ENCODE measurements at places on chromosomes 3 and 15.

GRCh38 chr15:82530606-82531379 lies 9.5 kb downstream of the RPS17 start:
- DNase-seq: peak; percentile 62

DNA sequence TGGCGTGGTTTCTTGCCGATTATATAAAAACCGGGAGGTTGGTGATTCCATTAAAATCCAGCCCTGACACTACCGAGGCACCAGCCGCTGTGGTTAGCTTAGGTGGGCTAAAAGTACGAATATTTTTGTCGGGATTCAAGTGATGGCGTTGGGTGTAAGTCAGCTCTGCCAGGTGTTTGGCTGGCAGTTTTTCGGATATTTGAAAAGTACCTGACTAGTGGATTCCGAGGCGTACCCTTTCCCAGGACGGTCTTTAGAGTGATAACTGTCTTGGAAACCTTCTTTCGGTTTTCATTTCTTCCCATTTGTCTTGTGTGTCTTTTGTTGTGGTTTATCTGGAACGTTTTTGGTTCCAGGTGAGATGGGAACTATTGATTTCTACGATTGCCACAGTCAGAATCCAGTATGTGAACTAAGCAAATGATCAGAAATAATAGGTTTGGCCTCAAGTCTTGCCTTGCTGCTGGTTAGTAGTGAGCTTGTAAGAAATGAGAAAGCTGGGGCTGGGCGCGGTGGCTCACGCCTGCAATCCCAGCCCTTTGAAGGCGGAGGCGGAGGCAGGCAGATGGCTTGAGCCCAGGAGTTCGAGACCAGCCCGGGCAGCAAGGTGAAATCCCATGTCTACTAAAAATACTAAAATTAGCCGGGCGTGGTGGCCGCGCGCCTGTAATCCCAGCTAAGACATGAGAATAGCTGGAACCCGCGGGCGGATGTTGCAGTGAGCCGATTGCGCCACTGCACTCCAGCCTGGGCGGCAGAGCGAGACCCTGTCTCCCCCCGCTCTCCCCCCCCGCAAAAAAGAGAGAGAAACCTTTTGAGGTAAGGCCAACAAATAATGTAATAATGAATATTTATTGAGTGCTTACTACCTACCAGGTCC lies 1.4 kb downstream of the FYTTD1 start:
- DNase-seq: peak; percentile 48

DNA sequence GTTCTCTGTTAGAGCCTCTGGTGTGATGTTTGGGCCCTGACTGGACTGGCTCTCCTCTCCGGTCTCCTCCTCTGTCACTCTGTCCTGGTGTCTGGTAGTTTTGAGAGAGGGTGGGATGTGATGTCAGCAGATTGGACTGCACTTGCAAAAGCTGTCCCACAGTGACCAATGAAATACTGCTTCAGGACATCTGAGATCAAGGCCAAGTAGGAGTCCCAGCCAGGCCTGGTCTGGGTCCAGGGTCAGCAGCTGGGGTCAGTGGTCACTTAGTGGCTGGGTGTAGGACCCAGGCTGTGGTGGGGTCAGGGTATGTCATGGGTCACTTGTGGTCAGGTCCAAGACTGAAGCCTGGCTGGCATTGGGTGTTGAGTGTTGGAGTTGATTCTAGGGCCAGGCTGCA lies 20.9 kb downstream of the ALDH1L1 start:
- DNase-seq: no peak

- DNase-seq: no peak
These were observed 491.7 kb upstream of the AGTR1 start for GRCh38 chr3:148205977-148206376.

DNA sequence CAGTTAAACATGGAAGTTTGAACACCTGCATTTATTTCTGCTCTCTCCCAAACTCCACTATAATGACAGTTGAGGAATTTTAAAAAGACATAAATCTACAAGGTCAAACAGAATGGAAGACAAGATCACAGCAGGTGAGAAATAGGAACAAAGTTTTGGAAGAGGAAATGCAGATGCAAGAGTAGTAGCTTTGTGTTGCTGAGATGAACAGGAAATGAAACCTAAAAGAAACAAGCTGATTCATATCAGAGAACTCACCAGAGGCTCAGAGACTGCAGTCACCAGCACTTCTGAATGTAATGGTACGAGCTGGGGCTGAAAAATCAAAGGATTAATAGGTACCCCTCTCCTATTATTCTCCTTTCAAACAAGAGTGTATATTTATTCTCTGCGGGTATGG lies 459.9 kb downstream of the RAP2B start:
- peak; percentile 34 for DNase-seq

- no peak for DNase-seq
These were observed 30.0 kb downstream of the PAQR5 start for GRCh38 chr15:69328739-69329138.

- DNase-seq: peak; percentile 22
These were observed at the start of gene HDGFL3 for GRCh38 chr15:83207660-83208366. TSS of gene HDGFL3 (minus strand) at chr15:83207823. CDS start at chr15:83207414, 409 bp downstream.

- DNase-seq: no peak
These were observed 37.3 kb downstream of the USF3 start for GRCh38 chr3:113659101-113659541.

DNA sequence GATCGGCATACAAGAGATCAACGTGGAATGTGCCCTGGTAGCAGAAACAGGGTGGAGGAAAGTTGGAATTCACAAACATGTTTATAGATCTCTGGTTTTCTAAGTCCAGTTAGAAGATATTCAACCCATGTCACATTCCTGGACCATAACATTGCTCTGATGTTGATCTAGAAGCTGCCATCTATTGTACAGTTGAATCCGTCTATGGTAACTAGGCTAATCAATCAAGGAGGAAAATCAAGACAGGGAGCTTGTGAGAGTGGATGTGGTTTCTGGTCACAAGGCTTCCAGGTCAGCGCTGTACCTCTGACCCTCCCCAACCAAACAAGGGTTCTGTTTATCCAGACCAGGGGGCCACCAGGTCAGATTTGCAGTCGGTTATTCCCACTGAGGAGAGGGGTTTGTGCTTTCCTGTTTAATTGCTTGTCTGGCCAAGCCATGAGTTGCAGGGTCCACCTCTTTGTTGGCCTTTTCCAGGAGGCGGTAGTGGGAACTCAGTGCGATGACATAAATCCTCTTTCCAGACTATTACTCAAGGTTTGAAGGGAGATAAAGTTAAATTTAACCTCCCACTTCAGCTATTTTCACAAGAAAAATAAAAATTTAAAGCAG lies 130.3 kb downstream of the SLCO3A1 start:
- DNase-seq: no peak

DNA sequence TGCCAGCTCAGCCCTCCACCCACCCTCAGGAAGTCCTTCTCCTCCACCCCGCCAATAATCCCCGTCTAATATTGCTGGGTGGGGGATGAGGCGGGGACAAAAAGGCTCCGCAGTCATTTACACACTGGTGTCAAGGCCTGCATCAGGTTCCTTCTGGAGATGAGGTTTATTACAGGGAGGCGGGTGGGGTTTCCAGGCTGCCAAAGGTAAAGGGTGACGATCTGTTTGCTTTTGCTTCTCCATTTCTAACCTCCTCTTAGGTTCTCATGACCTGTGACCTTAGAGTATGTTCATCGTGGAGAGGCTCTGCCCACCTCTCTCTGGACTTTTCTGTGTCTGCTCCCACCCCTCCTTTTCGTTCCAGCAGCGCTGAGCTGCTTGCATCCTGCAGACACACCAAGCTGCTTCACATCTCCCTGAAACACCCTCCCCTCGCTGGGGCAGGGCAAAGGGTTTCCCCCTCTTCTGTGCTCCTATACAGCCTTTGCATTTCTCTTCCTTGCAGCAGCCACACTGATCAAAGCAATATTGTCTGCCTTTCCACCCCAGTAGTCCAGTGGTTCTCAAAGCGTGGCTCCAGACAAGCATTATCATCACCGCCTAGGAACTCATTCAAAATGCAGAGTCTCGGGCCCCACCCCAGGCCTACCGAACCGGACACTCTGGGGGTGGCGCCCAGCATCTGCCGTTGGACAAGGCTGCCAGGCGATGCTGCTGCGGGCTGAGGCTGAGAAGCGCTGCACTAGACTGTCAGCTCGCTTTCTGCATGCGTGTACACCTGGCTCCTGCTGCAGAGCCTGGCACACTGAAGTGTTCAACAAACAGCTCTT lies 26.6 kb downstream of the CA12 start:
- no peak for DNase-seq

DNA sequence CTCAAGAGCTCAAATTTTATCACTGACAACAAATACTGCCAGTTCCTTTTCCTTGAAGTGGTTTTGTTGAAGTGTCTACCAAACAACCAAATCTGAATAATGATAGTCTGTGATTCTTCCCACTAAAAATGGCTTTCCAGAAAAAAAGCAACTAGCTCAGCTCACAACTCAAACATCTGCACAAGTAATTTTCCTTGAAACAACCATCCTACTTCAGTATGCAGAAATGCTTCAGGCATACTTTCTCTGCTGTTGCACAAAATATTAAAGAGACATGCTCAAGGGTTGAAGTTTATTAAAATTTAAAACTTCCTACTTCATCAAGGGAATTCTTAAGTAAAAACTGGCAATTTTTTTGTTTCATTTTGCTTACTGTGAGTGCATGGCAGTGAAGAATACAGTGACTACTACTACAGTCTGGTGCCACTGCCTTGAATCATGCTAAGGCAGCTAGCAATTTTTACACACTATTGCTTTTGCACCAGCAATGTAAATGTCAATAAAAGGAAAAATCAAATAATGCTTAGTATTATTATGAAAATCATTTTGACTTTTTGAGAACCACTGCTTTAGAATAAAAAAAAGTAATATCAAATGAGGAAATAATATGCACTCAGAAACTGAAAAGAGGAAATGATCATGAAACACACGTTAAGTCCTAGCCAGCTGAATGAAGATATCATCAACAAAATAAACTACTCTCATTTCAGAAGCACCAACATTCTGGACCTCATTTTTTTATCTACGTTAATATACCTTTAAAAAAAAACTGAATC lies 33.6 kb downstream of the VPS13C start:
- DNase-seq: no peak

- no peak for DNase-seq
These were observed 59.5 kb downstream of the SNRK start for GRCh38 chr3:43345877-43346276.

DNA sequence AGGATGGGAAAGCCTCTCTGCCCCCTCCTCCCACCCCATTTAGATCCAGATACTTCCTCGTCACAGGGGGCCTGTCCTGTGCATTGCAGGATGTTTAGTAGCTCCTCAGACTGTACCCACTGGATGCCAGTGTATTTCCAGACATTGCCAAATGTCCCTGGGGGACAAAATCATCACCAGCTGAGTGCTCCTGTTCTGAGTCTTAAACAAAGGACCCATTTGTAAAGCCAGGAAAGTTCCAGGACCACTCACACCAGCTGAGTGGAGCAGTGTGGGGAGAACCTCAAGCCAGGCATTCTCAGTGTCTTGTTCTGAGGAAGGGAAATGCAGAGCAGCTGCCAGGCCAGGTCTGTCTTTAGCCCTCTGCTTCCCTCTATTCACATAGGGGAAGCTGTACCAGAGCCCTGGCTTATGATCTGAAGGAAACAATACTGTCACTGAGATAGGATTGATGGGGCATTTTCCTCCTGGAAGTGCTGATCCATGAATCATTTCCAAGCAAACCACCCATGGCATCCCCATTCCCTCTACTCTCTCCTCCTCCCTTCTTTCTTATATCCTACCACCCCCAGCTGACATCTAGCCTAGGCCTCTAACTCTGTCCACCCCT lies 67.4 kb upstream of the MEX3B start:
- no peak for DNase-seq

GRCh38 chr3:31185062-31185357 lies 290.5 kb upstream of the GADL1 start:
- DNase-seq: no peak

DNA sequence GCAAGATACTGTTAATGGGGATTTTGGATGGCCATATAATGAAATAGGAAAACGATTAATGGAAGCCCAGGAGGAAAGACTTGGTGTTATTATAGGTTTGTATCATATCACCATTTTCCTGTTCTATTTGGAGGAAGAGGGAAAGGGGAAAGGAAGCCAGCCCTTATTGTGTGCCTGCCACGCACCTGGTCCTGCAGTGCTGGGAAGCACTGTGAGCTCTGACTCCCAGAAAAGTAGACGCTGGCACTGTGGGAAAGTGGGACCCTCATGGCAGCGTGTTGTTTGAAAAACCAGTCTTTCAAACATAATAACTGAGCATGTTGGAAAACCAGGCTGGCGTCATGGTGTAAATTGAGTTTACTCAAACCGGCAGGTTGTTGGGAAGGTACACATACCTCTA lies 22.0 kb downstream of the CGNL1 start:
- DNase-seq: no peak

DNA sequence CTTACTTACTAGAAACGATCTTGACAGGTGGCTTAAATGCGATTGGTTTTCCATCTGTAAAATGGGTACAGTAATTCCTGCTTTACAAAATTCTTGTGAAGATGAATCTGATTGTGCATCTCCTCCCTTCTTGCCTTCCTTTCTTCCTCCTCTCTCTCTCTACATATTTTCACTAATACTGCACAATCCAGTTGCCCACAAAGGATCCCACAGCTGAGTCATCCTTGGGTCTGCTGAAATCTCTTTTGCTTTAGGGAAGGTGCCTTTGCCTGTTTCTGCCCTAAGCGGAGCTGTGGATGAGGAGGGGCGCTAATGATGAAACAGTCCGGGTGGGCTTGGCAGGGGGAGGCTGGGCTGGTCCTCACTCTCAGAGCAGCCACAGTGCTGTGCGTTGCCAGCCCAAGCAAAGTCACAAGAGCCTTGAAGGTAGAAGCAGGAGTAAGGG lies 46.1 kb downstream of the AMOTL2 start:
- DNase-seq: no peak

DNA sequence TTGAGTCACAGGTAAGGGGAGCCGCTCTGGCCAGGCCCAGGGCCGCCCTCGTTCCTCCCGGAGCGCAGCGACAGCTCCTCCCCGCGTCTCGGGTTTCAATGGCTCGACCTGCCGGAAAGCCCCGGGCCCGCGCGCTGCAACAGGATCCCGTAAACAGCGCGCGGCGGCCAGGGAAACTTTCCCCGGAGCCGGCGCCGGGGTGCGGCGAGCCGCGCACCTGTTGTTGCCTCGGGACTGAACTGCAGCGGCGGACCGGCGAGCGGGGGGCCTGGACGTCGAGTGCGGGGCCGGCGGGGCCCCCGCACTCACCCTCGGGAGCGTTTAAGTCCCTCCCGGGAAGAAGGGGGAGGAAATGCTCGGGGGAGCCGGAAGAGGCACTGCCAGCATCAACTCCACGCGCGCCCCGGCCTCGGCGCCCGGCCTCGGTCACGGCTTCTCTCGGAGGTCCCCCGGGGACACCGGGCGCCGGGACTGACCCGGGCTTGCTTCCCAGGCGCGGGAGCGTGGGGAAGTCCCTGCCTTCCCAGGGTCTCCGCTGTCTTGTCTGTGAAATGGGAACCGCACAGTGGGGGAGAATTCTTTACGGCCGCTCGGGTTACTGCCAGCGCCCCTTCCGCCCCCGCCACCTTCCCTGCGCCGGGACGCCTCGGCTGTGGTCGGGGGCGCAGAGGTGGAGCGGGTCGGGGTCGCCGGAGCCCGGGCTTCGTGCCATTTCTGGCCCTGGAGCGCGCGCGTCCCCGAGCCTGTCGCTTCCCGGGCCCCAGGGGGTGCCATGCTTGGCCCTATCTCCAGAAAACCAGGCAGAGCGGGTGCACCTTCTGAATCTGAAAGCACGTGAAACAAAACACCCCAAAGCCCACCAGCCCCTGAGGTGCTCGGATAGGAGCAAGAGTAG lies 7.5 kb upstream of the PGPEP1L start:
- DNase-seq: peak; percentile 48
